ENCODE measurements at places on chromosomes 12 and 14.

- no peak for DNase-seq
Observed at GRCh38 chr12:47650469-47650868, 55.4 kb downstream of the RPAP3 start.

GRCh38 chr12:92543359-92543758 lies 159.4 kb upstream of the PLEKHG7 start:
- DNase-seq = no peak

DNA sequence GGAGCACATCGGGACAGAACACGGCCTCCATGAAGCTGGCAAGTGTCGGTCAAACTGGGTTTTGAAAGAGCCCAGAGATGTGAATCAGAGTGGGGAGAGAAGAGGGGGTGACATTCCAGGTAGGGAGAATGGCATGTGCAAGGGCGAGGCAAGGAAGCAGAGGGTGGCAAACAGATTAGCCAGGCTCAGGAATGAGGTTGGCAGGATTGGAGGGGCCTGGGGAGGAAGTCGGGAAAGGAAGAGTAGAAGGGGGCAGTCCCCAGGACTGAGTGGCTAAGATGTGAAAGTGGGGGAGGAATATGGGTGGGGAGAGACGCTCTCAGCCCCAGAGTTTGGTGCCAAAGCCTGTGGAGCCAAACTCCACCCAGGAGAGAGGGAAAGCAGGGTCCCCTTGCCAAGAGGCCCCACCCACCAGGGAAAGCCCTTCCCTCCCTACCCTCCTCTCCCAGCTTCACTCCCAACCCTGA lies 5.5 kb upstream of the HDAC7 start:
- no peak for DNase-seq

DNA sequence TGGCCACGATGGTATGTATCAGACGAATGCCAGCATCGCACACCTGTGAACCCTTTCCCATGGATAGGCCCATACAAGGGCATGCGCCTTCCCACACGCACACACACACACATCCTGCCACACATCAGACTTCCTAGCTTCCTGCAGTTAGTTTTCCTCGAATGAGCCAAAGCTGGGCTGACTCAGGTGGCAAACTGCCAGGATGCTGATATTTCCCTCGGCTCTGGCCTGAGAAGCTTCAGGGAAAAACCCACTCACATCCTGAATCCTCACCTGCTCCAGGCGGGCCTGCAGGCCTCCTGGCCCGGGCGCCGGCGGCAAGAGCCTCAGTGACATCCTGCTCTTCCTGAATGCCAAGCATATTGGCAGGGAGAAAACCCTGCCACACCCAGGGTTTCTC lies 22.4 kb downstream of the CALM1 start:
- DNase-seq = peak; percentile 70

GRCh38 chr12:51200806-51201205 lies 17.1 kb downstream of the POU6F1 start:
- no peak for DNase-seq

DNA sequence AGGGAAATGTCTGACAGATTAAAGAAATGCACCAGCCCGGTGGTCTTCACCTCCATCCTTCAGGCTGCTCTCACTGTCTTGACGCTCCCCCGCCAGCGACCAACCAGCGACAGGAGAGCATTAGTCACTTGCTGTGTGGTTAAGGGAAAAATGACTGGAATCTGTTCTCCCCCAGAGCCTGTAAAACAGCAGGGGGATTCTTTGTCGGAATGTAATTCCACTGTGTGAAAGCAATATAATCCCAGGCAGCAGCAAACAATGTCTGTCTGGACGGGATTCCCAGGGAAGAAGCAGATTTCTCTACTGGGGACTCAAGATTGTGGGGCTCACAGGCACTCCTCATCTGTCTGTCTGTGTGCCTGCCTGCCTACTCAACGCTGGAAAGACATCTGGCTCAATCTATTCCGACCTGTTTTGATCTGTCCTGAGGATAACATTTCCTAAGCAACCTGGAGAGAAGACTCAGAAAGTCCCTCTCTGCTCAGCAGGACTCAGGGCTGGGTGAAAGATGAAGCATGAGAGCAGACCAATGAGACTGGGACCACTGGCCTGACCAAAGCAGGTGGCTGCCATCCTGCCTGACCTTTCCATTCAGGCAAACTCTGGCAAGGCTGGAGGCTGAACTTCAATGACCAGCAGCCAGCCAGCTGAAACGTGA lies 54.6 kb downstream of the NUAK1 start:
- DNase-seq = no peak

Data from caudate nucleus (tissue), 63 donors.